ENCODE measurements at places on chromosomes 2 and 18.

GRCh38 chr2:242011516-242011915 lies 142.0 kb downstream of the RTP5 start:
- no peak for DNase-seq

GRCh38 chr2:164920430-164920829 lies 34.9 kb downstream of the SLC38A11 start:
- DNase-seq, result peak; percentile 89

DNA sequence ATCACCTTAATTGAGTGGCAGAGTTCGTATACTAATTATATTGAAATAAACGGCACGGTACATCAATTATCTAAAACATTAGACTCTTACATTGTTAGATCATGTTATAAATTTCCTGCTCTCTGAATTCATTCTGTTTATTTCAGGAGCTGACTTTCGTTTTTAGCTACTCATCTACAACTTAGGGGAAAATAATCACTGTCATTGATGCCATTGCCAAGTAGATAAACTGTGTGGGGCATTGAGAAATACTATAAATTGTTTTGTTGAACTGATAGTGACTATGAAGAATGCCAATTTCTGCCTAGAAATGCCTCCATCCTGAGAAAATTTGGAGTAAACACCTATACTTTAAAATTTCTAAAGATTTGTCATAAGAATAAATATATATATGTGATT lies 17.5 kb downstream of the ABCB11 start:
- no peak for DNase-seq

GRCh38 chr18:9095297-9096006 lies 7.0 kb upstream of the NDUFV2 start:
- no peak for DNase-seq

DNA sequence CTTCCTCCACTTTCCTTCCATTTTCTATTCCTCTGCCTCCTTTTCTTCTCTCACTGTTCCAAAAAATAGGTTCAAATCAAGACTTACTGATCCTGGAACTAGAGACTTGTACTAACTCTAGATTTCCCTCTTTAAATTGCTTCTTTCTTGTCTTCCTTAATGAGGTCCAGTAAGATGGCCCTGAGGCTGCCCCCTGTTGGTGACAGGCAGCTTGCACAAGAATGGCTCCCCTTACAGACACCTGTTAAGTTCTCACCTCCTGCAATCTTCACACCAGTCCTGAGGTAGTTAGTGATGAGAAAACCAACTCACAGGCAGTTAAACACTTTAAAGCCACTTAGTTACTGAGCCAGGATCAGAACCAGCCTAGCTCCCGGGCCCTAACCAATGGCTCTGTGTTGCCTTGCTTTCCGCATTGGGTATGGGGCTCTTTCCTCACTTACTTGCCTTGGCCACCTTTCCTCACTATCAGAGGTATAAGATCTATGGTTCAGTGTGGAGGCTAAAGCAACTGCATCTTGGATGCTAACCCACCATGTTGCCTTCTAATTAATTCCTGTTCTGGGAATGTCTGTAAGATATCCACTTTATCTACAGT lies 130.6 kb downstream of the AKAIN1 start:
- DNase-seq, result no peak

GRCh38 chr2:20208476-20208859 lies 16.5 kb downstream of the SDC1 start:
- DNase-seq, result no peak

- no peak for DNase-seq
Observed at GRCh38 chr2:25994509-25994908, 12.2 kb upstream of the KIF3C start.

DNA sequence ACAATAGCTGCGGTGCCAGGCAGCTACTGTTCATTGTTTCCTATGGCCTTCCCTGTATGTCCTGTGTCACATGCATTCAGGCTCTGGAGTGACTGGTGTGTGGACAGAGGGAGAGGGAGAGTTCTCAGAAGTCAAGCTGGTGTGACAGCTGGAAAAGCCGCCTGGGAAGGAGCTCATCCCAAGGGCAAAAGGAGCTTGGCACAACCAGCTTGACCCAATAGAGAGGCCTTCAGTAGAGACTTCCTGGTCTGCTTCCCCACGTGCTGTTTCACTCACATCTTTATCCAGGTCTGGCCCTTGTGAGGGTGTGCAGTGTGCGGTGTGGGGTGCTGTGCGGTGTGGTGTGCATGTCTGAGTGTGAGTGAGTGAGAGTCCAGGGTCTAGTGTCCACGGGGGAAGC lies 11.1 kb upstream of the NT5DC4 start:
- no peak for DNase-seq

GRCh38 chr2:31037058-31037457 lies 101.2 kb downstream of the GALNT14 start:
- no peak for DNase-seq

DNA sequence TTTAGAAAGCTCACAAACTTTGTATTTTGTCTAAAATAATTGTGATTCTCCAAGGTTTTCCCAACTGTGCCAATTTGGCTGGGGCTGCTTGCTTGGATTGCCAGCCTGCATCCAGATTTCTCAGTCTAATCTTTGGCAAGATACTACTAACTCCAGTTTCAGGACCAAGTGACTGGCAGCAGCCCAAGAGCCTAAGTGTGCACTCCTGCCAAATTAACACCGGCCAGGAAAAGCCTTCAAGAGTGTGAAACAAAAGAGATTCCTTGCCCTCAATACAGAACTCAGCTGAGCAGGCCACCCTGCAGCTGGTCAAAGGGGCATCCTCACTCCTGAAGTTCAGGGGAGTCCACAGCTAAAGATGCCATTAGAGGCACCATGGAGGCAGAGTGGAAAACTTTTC lies 589.0 kb upstream of the ACVR2A start:
- DNase-seq, result peak; percentile 12

DNA sequence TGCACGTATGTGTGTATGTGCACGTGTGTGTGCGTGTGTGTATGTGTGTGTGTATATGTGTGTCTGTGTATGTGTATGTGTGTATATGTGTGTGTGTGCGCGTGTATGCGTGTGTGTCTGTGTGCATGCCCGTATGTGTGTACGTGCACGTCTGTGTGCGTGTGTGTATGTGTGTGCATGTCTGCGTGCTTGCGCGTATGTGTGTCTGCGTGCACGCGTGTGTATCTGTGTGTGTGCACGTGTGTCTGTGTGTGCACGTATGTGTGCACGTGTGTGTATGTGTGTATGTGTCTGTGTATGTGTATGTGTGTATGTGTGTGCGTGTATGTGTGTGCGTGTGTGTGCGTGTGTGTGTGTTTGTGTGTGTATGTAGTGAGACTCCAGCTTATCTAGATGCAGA lies 97.5 kb upstream of the SPATS2L start:
- no peak for DNase-seq

DNA sequence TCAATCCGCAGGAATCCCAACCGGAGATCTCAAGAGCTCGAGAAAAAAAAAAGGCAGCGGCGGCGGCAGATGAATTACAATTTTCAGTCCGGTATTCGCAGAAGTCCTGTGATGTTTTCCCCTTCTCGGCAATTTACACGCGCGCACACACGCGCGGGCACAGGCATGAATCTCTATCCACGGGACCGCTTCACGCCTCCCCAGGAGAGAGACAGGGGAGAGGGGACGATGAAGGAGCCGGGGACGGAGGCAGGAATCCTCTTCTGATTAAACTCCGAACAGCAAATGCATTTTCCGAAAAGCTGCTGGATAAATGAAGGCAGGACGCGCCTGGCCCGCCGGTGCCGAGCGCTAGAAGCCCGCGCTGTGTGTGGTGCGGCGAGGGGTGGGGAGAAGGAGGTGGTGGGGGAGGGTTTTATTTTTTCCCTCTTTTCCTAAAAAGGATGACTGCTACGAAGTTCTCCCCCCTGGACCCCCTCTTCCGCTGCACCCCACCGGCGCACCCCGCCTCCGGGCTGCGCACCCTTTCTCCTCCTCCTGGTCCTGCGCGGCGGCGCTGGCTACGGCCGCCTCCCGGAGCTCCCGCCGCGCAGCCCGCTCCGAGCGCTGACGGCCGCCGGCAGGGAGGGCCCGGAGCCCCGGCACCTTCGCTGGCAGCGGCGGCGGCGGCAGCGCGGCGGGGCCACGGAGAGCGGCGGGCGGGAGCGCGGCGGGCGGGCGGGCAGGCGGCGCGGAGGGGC lies at the start of gene BCL2:
TSS of gene BCL2 (minus strand) at position 387 of the 740 bp plus-strand sequence.
- DNase-seq, result peak; percentile 58

DNA sequence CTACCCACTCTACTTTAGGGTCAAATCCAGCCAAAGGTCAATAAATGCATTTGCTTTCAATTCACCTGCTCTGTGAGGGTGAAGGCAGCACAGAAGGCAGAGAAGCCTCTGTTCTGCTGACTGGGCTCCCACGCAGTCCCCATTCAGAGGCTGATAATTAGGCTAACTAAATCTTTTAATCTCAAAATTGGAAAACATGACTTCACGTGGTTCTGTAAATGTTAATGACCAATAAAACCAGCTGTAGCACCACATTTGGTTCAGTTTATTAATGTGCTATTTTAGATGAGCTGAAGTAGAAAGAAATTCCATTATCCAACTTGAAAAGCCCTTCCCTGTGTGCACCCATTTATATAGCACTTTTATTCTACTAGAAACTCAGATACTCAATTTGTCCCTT lies 310.6 kb downstream of the C1D start:
- DNase-seq, result no peak

DNA sequence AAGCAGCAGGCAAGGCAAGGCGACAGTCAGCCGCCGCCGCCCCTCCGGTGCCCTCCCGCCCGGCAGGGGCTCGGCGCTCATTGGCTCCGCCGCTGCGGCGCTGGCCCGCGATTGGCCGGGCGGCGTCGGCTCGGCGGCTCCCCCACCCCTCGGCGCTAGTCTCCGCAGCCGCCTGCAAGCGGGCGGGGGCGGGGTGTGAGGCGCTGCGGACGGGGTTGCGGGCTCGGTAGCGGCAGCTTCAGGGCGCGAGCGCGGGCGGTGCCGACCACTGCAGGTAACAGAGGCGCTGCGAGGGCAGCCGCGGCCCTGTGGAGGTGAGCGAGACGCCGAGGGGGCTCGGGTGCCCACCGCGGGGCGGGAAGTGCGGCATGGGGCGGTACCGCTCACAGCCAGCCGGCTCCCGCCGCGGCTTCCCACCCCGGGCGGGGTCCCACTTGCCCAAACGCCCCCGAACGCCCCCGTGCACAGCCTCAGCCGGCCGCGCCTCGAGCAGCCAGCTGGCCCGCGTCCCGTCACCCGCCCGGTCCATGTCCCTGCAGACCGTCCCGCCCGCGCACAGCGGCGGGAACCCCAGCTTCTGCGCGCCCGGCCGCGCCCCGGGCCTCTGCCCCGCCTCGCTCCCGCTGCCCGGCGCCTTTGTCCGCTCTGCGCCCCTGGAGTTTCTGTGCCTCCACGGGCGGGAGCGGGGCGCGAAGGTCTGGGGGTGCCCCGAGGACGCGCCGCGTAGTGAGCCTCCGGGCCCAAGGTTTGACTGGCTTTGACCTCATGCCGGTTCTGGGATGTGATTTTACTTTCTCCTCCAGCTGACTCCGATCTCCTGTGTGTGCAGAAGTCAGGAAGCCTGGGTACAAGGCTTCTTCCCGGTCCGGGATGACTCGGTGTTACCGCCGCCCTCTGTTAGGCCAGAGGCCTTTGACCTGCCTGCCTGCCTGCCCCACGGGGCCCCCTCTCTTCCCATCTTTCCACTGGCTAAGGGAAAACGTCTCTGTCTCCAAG lies at the start of gene SANBR:
TSS of gene SANBR (plus strand) at position 158 of the 996 bp plus-strand sequence. CDS start 4,480 bp downstream, outside the sequence.
- DNase-seq, result peak; percentile 82

GRCh38 chr2:122063716-122064115 lies 308.3 kb downstream of the TSN start:
- DNase-seq, result peak; percentile 57

DNA sequence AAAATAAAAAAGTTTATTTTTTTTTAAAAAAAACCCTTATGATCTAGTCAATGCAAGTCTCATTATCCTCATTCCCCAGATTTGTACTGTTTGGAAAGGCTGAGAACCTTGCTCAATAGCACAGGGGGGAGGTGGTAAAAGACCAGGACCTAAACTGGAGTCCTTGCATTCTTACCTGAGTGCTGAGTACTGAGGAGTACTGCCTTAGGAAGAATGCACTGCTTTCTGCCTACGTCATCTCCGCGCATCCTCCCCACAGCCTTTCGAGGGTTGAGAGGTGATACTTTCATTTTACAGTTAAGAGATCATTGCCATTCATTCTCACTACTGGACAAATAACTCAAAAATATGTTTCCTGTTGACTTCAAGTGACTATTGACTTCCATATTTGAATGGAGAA lies 73.8 kb downstream of the MAP3K20 start:
- peak; percentile 64 for DNase-seq

GRCh38 chr2:174971868-174972781 lies 33.1 kb downstream of the CHN1 start:
- peak; percentile 78 for DNase-seq

- no peak for DNase-seq
Observed at GRCh38 chr2:242004223-242004901, 134.8 kb downstream of the RTP5 start.

DNA sequence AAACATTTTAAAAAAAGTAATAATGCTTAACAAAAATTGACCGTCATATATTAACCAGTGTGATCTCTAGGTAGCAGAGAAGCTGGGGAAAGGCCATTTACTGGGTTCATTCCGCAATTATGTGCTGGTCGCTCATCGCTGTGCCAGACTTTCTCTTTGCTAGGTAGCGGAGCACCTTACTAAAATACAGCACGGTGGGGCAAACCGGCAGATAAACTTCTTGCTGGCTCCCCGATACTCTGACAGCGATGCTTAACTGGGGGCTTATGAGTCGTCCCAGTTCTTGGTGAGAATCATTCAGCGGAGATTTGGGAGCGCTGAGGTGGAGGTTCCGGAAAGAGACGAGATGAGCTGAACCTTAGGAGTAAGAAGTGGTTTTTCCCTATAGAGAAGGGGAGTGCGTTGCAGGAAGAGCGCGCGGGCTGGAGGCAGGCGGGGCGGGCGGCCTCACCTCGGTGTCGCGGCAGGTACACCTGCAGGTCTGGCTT lies 605 bp downstream of the C2orf68 start:
- DNase-seq, result no peak

- no peak for DNase-seq
Observed at GRCh38 chr2:99524056-99524455, 34.2 kb upstream of the REV1 start.

GRCh38 chr2:218885981-218886947 lies 5.6 kb downstream of the WNT10A start:
- no peak for DNase-seq

DNA sequence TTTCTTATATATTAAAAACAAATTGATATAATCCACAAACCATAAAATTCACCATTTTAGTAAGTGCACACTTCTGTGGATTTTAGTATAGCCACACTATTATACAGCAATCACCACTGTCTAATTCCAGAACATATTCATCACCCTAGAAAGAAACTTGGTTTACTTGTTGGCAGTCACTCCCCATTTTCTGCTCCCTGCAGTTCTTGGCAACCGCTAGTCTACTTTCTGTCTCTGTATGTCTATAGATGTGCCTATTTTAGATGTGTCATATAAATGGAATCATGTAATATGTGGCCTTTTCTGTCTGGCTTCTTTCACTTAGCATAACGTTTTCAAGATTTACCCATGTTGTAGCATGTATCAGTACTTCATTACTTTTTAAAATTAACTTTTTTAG lies 5.7 kb downstream of the CKAP2L start:
- no peak for DNase-seq
